Stimulated activated CD4-positive, alpha-beta T cell treated with anti-CD3 and anti-CD28 coated beads, TNF-alpha, amount 100 ng/mL, for 1 hour (primary cell): ENCODE measurements at places on chromosomes 16 and 17.

DNA sequence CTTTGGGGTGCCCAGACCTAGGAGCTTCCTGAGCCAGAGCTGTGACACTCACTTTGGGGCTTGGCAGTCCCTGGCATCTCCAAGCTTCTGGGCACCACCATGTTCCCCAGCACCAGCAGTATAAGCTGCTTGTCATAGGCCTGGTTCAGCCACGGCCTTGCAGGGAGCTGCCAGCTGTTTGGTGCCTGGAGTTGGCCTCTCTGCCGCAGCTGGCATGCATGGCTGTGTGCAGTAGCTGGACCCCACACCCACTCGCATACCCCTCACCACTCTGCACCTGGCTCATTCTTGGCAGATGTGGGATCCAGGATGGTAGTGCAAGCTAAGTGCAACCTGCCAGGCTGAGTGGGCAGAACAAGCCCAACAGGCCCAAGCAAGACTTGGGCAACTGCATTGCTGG lies 73.4 kb upstream of the BRD7 start:
- no peak for DNase-seq

DNA sequence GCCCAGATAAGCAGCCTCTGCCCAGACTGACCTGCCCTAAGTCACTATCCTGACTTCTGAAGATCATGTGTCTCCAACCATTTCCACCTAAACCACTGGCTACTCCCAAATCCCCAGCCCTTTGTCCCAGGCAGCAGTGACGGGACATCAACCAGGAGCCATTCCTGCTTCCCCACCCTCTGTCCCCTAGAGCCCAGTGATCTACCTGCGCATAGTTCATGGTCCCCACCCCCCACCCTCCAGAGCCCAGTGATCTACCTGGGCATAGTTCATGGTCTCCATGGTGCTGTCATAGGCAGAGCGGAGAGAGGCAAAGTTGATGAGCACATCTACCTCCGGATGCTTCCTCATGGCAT lies 26.8 kb downstream of the ACLY start:
- no peak for DNase-seq

DNA sequence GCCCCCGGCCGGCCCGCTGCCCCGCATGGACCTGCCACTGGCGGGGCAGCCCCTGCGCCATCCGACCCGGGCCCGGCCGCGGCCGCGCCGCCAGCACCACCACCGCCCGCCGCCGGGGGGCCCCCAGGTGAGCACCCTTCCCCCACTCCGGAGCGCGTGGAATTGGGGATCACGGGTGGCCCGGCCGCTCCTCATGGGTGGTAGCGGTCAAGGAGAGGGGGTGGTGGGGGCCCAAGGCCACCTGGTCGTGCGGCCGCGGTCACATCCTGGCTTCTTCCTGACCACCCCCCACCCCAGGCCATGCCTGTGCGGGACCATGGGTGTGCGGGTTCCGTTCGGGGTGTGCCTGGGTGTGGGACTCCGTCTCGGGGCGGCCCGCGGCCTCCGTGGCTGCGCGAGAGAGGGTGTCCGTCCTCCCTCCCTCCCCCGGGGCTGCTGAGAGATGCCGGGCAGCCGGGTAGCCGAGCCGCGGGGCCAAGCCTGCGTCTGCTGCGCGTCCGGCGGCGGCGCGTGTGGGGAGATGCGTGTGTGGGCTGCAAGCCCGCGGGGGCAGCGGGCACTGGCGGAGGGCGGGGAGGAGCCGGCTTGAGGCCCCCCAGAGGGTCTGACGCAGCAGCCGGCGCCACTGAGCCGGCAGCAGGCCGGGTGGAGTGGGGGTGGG lies 6.8 kb downstream of the ACD start:
- DNase-seq, result no peak

GRCh38 chr16:66617010-66617434 lies 12.5 kb downstream of the CMTM3 start:
- DNase-seq, result no peak

DNA sequence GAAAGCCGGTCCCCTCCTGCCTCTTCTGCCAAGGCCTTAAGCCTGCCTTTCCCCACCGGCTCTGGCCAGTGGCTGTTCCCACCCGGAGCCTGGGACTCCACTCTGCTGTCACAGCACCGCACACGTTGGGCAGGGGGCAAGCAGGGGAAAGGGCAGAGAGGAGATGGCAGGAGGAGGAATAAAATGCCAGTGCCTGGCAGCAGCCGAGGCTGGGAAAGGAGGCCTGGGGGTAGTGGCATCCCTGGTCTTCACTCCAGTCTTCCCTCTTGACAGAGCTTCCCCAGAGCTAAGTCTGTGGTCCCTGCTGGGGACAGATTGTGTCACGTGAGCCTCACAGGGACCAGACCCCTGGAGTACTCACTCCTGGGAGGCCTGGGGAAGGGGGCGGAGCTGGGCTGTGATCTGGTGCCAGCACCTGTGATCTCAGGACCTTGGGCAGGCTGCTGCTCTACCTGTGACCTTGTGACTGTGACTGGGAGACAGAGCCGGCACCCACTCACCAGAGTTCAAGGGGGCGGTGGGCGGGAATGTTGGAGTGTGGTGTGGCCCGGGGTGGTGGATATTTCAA lies 97.2 kb upstream of the GSE1 start:
- DNase-seq, result no peak

DNA sequence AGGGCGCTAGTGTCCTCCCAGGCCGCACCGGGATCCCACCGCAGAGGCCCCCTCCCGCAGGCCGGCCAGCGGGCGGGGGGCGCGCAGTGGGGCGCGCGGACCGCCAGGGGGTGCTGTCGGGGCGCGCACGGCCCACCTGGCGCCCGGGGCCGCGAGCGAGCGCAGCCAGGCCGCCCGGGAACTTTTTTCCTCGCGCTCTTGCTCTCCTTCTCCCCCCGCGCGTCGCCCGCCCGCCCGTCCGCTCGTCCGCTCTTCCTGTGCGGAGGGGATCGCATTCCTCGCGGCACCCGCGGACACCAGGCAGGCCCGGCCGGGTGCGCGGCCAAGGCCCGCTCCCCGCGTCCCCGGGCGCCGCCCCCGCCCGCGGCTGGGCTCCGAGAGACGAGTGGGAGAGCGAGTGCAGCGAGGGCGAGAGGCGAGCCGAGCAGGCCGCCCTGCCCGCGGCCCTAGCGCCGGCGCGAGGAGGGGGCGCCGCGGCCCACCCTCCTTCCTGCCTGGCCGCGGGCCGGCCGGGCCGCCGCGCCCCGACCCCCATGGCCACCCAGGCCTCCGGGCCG lies at the start of gene RAI1:
Gene RAI1 (plus strand): TSS at position 272 of the 557 bp plus-strand sequence. CDS start 111,491 bp downstream, outside the sequence.
- no peak for DNase-seq
